ENCODE measurements at places on chromosomes 4 and X.

DNA sequence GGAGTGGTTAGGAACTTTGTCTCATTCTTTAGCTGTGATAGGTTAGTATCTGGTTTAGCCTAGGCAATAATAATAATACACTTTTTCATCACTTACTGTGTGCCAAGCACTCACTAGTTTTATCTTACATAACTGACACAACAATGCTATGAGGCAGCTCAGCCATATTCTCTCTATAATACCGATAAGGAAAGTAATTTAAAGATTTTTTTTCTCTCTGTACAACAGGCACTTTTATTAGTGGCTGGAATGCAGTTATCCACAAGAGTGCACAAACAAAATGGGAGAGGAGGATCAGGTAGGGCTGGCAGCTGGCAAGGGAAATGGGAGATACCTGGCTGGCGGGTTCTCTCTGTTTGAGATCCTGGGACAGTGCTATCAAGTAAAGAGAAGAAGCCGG, 7.6 kb downstream of the RELL1 start:
- no peak for DNase-seq

GRCh38 chr4:184261246-184261645, 43.6 kb upstream of the ENPP6 start:
- DNase-seq = no peak

GRCh38 chr4:156614536-156614935, 357.1 kb downstream of the PDGFC start:
- DNase-seq = no peak

GRCh38 chr4:126630230-126630629, 1002.5 kb upstream of the INTU start:
- peak; percentile 9 for DNase-seq

GRCh38 chrX:404656-405055, 17.9 kb upstream of the PPP2R3B start:
- no peak for DNase-seq

- DNase-seq = no peak
These were observed 3.5 kb upstream of the STS start for GRCh38 chrX:7143941-7144525.

DNA sequence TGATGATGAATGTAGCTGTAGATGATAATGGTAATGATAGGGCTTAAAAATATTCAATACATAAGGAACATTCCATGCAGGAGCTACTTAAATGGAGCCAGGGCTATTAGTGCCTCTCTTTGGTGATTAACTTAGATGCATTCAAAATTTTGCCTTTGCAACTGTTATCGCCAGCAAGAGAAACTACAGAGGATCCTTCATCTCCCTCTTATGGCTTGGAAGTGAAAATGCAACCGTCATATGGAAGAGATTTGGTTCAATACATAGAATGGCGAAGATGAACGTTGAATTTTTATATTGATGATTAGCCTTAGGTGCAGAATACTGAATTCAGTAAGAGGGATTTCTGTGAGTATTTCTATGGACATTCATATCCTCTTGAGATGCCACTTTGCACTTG, 134.5 kb upstream of the NLGN4X start:
- no peak for DNase-seq

GRCh38 chr4:38119668-38120385, 159.6 kb downstream of the PTTG2 start:
- no peak for DNase-seq

- no peak for DNase-seq
These were observed 51.6 kb downstream of the RS1 start for GRCh38 chrX:18620349-18620748.

- DNase-seq = peak; percentile 7
These were observed at the start of gene GALNTL6 for GRCh38 chr4:171812665-171813525. TSS of gene GALNTL6 (plus strand) at chr4:171813404.

DNA sequence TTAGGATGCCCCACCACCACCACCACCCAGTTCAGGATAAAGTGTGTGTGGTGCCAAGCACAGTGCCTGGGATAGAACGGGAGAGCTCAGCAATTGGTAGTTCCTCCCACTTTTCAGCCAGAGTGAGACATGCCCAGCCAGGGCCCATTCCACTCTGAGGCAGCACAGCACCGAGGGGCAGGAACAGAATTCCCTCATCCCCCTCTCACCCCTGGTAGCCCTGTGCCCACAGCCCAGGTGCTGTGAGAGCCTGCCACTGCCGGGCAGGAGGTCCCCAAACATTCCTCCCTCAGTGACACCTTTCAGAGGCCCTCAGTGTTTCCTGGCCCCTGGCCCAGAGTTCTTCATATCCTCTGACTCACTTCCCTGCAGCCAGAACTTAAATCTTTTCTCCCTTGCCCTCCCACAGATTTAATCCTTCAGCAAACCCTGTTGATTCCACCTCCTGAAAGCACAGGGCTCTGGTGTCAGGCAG, 8.1 kb downstream of the RIPPLY1 start:
- peak; percentile 40 for DNase-seq

GRCh38 chr4:52964011-52964410, 101.9 kb downstream of the RASL11B start:
- no peak for DNase-seq

DNA sequence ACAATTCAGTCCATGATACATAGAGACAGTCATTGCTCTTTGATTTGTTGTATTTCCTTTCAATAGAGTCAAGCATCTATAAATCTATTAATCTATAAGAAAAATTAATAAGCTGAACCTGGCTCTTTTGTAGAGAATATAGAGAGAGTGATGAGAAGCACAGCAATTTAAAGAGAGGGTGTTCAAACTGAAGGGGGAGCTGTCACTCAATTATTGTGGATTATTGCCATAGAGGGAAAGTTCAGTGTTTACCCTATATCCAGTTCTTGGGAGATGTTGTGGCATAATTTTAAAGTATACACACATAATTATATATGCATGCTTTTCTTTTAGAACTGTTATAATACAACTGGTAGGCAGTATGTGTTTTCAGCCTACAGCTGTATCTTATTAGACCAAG, 1469.0 kb upstream of the PABPC4L start:
- no peak for DNase-seq

DNA sequence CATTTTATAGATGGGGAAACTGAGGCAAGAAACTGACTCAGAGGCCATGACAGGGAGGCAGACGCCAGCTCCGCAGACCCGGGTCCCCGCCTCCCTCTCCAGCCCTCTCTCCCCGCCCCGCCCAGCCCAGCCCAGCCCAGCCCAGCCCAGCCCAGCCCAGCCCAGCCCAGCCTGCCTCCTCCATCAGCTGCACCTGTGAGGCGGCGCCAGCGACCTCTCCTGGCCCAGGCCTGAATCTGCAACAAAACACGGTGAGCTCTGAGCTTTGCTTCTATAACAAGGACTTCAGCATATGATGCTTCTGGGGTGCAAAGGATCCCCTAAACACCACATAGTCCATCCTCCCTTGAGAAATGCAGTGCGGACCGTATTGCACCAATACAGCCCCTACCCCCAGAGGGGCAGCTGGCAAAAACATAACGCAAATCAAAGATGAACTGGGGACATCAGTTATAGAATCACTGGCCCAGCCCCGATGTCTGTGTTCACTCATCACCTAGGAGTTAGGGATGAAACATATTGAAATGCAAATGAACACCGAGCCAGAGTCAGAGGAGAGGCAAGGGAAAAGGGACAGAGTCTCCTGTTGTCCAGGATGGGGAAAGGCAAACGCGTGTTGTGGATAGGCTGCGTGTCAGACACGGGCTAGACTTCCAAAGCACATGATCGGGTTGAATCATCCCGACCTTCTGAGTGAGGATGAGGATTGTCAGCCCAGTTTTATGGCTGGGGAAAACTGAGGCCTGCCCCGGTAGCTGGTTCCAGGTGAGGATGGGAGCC, 216.1 kb upstream of the PSAPL1 start:
- DNase-seq = no peak

DNA sequence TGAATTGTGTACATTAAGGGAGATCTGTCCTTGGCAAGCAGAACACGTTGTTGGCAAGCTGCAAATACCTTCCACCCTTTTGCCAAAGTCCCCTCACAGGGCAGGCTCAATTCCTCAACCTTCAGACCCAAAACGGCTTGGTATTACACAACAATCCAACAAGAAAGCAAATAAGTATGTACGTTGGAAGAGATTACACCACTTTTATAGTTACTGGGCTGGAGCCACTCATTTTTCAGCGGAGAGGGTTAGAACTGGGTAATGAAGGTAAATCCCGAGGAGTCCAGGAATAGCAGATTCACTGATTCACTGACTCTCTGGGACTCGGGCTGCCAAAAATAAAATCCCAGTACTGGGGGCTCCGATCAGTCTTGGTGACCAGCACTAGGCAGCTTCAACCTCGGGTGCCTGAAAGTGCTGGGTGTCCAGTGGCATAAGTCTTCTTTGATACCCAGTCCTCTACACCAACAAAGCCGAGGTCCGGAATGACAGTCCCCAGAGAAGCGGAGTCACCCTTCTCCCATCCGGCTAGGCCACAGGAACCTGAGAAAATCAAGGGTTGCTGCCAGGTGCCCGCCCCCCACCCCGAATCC, 587 bp downstream of the TIMM8A start:
- no peak for DNase-seq

- DNase-seq = peak; percentile 78
These were observed 194.4 kb upstream of the RPL34 start for GRCh38 chr4:108425988-108426387.

DNA sequence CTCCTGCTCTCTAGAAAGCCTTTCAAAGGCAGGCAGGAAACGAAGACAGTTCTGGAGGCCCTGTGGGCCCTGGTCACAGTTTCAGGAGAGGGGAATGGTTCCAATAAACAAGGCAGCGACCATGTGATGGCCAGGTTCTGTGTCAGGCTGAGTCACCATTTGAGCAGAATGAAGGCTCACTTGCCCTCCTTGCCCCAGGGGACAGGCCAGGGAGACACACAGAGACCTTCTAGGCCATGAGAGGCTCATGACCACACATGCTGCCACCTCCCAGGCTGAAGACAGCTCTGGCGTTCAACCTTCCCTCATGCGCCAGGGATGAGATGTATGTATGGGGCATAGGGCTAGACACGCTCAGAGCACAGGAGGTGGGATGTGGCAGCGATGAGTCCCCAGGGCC, 22.9 kb upstream of the TRIM2 start:
- DNase-seq = no peak

- no peak for DNase-seq
These were observed 100.0 kb downstream of the SLC2A9 start for GRCh38 chr4:9921326-9921725.

GRCh38 chrX:37666516-37666915, 19.1 kb upstream of the XK start:
- no peak for DNase-seq

DNA sequence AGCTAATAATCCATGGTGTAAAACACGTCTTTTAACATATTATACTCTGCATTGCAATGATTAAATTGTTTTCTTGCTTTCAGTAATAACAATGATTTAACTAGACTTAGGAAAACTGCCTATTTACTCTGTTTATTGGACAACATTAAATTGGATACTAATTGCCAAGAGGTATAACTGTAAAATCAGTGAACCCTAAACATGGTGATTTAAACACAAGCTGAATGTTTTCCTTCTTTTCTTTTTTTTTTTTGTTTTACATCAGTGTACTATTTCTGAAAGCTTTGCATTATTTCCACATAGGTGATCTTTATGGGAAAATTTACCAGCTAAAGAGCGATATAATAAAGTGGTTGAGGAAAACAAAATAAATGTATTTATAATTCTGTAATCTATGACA, 276.7 kb downstream of the PCDH7 start:
- no peak for DNase-seq

DNA sequence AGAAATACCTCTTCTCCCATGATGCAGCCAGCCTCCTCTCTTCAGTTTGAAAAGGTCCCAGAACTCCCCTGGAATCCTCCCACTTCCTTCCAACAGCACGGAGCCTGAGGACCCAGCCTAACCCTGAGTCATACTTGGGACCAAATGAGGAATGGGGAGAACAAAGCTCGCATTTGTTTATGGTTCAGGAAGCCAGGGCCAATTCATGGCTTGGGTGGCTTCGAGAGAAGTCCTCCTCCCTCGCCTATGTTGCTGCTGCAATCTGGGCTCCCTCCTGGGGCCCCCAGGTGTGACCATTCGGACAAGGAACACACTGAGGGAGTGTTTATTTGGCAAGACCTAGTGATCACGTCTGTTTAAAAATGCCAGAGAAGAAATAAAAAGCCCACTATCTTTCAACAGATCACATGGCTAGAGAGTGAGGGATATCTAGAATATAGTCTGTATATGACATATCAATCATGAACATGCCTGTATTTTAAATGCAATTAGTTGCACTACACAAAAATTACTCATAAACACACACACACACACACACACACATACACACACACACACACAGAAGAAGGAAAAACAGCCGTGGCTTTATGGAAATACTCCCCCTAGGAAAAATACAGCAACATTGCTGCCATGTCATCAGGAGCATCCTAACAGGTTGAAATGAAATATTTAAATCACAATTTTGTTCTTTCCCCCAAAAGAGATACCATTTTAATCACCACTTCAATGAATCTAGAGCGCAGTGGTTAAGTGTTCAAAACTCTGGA, 155.7 kb upstream of the MAP3K15 start:
- peak; percentile 48 for DNase-seq

- no peak for DNase-seq
These were observed 1.8 kb downstream of the PNMA5 start for GRCh38 chrX:152992115-152992514.

- no peak for DNase-seq
These were observed 111.2 kb upstream of the ZNF827 start for GRCh38 chr4:146049802-146050201.

DNA sequence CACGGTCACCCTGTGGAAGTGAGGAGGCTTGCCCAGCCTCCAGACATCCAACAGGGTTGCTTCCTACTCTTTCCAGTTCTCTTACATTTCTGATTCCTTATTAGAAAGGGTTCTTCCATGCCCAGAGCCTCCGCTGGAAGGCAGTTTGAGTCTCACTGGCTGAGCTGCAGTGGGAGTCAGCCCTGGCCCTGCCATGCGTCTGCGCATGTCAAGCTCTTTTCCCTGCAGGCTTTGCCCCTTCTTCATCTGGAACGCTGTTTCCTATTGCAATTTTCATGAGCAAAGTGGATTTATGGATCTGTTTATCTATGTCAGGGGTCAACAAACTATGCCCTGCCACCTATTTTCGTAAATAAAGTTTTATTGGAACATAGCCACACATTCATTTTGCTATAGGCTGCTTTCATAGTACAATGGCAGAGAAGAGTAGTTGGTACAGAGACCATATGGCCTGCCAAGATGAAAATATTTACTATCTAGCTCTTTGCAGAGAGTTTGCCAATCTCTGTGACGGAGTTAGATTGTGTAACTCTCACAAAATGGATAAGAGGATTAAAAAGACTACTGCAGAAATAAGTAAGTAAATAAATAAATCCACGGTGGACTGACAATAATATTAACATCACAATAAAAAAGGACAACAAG, 3.9 kb upstream of the CHRNA9 start:
- no peak for DNase-seq

- DNase-seq = no peak
These were observed 32.0 kb upstream of the FGF16 start for GRCh38 chrX:77415161-77415560.

GRCh38 chrX:115652221-115652620, 91.2 kb downstream of the PLS3 start:
- no peak for DNase-seq

- DNase-seq = no peak
These were observed 19.8 kb downstream of the GAB1 start for GRCh38 chr4:143356493-143356892.

Data from fibroblast of skin of left quadriceps (primary cell).